Activated CD8-positive, alpha-beta T cell treated with anti-CD3 and anti-CD28 coated beads for 36 hours (primary cell): ENCODE measurements at places on chromosomes 7 and 10. TPM values are rescaled to one million over a fixed set of nuclear protein-coding genes. Genes with fewer than 3 reads are reported as not detected.

DNA sequence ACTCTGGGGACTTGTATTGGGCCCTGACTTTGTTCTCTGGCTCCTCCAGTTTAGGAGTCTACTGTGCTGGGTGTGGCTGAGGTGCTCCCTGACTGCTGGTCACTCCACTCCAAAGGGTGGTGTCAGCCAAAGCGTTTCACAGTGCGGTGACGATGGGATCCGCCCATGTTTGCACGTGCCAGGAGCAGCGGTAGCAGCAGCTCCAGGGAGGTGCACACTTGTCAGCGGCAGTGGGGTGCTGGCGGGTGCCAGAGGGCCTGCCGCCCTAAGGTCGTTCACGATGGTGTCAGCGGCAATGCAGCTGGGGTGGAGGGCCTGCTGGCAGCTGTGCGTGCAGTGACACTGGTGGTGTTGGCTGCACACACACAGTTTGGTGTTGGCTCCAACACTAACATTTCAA, 268.5 kb upstream of the AKR1E2 start:
- H3K4me3 ChIP-seq: no peak overlapping the region
- H3K4me1 ChIP-seq: no peaks in the 10 kb centered on the region
- H3K27me3 ChIP-seq: peaks cover 10% of the 10 kb centered on the region
- H3K36me3 ChIP-seq: no peaks in the 10 kb centered on the region
- no peak for DNase-seq

DNA sequence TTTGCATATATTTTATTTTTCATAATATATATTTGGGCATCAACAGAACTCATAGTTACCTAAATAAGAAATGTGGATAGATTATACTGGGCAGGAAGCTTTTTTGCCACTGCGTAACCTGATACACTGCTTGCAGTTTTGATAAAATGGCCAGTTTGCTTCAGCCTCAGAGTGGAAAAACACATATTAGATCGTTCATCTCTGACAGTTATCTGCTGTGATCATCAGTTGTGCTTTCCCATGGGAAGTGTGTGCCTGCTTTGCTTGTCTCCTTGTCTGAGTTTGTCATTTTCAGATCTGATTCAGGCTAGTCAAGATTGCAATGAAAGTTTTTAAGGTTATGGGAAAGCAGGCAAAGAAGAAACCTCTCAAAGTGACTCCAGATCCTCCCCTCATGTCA, 54.0 kb downstream of the ADAM12 start:
- no peak overlapping the region for H3K27ac ChIP-seq
- no peak for DNase-seq
- no peaks in the 10 kb centered on the region for H3K4me1 ChIP-seq
- H3K27me3 ChIP-seq: no peaks in the 10 kb centered on the region

DNA sequence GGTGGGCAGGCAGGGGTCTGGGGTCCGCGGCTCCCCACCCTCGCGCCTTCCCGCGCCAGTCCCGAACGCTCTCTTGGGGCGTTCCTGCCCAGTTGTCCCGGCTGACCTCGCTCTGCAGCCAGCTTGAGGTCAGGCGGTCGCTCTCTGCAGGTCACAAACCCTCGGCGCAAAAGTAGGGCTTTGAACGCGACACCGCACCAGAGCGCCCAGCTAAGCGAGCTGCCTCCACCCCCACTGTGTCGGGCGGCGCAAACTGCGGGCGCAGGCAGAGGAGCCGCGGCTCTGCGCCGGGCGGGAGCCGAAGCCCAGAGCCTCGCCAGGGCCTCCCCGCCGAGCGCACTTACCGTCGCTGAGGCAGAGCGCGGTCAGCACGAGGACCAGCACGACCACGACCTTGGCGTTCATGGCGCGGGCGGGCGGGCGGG, 284 bp downstream of the CXCL12 start:
- H3K36me3 ChIP-seq: no peaks in the 10 kb centered on the region
- no peak for DNase-seq
- H3K27me3 ChIP-seq: peaks cover 31% of the 10 kb centered on the region
- no peak overlapping the region for H3K4me3 ChIP-seq
- peaks cover 2% of the 10 kb centered on the region for H3K4me1 ChIP-seq
- no peak overlapping the region for H3K27ac ChIP-seq

Gene PLAU
- total RNA-seq: 0.41 TPM

DNA sequence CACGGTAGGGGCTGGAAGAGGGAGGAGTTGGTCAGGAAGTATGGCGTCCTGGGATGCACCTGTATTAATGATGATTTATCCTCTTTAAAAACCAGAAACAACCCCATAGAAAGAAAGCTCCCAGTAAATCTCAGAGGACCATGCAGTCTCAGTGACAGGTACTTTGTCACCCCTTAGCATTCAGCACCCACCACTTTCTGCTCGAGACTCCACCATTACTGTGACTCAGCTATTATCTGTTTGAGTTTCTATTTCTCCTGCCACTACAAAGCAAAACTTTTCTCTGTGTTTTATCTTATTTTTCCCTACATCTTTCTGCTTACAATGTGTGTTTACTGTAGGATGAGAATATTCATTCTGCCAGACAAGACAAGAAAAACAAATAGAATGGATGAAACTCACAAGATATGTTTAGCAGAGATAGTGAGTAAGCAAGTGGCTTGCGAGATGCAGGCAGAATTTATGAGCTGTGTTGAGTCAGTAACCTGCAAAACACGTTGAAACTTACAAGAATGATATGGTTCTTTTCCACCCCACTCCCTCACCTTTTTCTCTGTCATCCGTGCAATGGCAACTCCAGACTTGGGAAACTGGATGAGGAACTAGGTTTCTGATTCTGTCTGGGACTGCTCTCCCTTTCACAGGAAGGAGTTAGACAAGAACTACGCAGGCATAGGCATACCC, 127.1 kb downstream of the AOAH start:
- no peak overlapping the region for H3K4me3 ChIP-seq
- H3K36me3 ChIP-seq: peaks cover 24% of the 10 kb centered on the region
- H3K4me1 ChIP-seq: peaks cover 42% of the 10 kb centered on the region
- H3K27me3 ChIP-seq: no peaks in the 10 kb centered on the region
- DNase-seq: no peak

DNA sequence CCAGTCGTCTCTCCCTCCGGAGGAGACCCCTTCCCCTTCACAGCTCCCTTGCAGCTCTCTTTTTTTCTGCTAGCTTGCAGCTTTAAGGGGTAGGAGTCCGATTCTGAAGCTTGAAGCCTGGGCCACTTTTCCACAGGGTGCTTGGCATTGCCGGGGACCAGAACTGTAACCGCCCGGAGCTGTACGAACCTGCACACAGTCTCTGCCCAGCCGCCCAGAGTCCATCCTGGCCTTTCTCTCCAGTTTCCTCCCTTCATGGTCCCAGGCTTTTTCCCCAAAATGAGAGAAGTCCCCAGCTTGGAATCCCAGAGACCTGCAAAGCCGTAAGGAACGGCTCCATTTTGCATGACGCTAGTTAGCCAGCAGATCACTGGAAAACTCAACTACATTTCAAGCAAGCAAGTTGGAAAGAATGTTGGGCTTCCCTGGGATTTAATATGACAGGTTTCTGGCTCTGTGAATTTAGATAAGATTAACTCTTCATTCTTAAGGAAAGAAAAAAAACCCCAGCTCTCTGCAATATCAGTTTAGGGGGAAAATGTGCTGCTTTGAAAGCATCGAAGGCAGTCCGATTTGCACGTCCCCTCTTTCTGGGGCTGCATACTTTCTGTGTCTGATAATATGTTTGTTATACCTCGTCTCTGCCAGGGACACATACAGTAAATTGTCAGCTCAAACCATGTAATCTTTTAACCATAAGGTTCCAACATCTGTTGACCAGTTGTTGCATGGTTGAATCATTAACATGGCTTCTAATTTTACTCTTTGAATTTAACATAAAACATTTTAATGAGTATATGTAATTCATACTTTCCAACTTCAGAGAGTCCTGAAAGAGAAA, 190.0 kb upstream of the LYZL2 start:
- H3K4me3 ChIP-seq: no peak overlapping the region
- H3K27me3 ChIP-seq: no peaks in the 10 kb centered on the region
- H3K36me3 ChIP-seq: no peaks in the 10 kb centered on the region
- H3K4me1 ChIP-seq: peaks cover 2% of the 10 kb centered on the region

DNA sequence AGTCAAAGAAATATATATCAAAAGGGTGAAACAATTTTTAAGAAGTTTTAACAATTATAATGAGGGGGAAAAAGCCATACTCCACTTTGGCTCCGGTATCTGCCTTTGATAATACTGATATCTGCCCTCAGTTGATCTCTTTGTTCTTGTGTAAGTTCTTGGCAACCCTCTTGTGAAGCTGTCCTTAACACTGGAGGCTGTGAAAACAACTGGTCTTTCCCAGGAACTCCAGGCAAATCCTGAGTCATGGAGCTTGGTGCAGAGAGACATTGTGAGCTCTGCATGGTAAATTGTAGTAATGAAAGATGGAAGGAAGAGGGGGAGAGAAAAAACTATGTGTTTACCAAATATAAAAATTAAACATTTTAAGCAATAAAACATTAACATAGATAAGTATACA, 11.9 kb upstream of the ERVW-1 start:
- H3K4me3 ChIP-seq: no peak overlapping the region
- no peaks in the 10 kb centered on the region for H3K27me3 ChIP-seq
- H3K27ac ChIP-seq: no peak overlapping the region
- no peaks in the 10 kb centered on the region for H3K4me1 ChIP-seq
- peaks cover 13% of the 10 kb centered on the region for H3K36me3 ChIP-seq
- DNase-seq: no peak

DNA sequence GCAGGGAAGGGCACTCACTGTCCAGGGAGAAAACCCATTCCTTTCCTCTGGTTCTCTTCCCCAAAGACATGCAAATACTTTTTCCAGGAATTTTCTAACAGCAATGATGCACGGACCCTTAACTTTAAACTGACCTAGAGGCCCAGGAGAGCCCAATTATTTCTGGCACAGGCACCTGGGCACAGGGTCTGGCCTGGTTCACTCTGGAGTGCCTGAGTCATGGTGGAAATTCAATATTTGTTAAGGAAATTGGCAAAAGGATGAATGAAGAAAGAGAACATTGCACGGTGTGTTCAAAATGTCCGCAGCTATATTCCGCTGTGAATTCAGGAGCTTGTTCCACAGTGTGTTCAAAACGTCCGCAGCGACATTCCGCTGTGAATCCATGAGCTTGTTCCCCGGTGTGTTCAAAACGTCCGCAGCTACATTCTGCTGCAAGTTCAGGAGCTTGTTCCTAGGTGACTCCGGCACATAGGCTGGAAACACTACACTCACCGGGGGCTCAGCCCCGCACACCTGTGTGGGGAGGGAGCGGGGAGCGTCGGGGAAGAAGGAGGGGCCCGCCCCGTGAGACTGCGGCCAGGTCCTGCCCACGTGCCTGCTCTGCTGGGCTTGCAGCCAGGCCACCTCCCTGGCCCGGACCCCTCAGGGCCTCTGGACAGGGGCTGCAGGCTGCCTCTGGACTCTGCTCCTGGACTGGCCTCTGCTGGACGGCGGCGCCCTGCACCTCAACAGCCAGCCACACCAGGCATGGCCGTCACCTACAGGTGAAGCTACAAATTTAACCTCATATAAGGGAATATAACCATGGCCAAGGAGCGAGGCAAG, 72.0 kb upstream of the FAM20C start:
- no peak overlapping the region for H3K27ac ChIP-seq
- no peak for DNase-seq
- H3K4me1 ChIP-seq: no peaks in the 10 kb centered on the region
- peaks cover 21% of the 10 kb centered on the region for H3K27me3 ChIP-seq

- no peaks in the 10 kb centered on the region for H3K36me3 ChIP-seq
- H3K4me1 ChIP-seq: peaks cover 24% of the 10 kb centered on the region
- peak overlapping the region; percentile 64 for H3K4me3 ChIP-seq
These were observed 32.8 kb upstream of the SFTPD start for GRCh38 chr10:79981450-79982361.

Gene OR2A5
- total RNA-seq: not detected

DNA sequence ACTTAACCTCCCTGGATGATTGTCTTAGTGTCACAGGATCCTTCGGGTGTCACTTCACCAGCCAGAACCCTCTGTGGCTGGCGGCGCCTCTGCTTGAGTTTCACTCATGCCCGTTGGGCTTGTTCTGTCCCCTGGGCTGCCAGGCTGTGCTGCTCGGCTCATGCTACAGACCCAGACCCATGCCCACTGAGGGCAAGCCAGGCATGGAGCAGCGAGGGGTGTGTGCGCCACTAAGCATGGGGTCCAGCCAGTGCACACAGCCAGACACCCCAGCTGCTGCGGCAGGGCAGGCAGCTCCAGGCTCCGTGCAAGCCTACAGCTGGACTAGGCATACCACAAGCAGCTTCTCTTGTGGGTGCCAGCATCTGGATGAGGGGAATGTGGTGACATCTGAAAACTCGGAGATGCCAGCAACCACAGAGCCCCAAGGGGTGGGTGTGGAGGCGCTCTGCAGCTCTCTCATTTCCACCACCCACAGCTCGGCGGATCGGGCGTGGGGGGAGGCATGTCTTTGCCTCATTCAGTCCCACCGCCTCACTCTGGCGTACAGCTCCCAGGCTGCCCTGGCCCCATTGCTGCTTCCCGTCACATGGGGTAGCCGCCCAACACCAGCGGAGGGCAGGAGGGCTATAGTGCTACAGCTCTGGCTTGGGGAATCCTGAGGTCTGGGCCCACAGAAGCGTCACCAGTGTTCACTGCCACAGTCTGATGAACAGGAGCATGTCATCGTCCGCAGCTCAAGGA, 269.6 kb upstream of the LRGUK start:
- H3K4me1 ChIP-seq: no peaks in the 10 kb centered on the region
- DNase-seq: no peak
- no peaks in the 10 kb centered on the region for H3K27me3 ChIP-seq
- H3K27ac ChIP-seq: no peak overlapping the region
- H3K36me3 ChIP-seq: peaks cover 2% of the 10 kb centered on the region

DNA sequence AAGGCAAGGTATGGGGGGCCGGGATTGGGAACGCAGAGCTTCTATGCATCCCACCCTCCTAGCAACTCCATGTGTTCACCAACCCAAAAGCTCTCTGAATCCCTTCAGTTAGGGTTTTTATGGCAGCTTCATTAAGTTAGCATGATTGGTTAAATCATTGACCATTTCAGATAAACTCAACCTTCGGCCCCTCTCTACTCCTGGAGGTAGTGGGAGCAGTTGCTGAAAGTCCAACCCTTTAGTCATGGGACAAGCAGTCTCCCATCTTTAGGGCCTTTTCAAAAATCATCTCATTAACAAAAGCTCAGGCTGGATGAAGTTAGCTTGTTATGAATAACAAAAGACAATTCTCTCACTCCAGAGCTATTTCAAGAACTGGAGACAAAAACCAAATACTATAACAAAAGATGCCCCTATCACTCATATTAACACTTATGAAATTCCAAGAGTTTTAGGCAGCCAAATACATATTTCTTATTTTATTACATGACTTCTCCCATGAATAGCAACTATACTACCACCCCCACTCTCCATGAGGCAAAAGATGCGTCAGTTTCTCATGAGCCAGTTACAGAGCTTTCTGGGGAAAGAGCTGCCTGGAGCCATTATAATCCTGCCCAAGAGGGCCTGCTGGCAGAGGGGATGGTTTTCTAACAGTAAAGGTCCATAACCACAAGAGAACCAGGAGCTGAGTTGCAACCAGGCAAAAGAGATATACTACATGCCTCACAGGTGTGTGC, 44.6 kb downstream of the SLC16A12 start:
- no peak for DNase-seq
- H3K27me3 ChIP-seq: peaks cover 3% of the 10 kb centered on the region
- H3K4me1 ChIP-seq: no peaks in the 10 kb centered on the region
- H3K27ac ChIP-seq: no peak overlapping the region

Gene HOXA10
- total RNA-seq: not detected
